ENCODE measurements at places on chromosomes 6 and 20. TPM values are rescaled to one million over a fixed set of nuclear protein-coding genes. Genes with fewer than 3 reads are reported as not detected.

Gene PRSS16
- total RNA-seq = not detected

Gene PAX1
- total RNA-seq = not detected

Gene CDH4
- under 0.01 TPM for total RNA-seq

Gene TRAPPC3L
- under 0.01 TPM for total RNA-seq

Gene PPDPF
- total RNA-seq = 13.0 TPM

Gene BMP7
- not detected for total RNA-seq

Gene KHDC1L
- not detected for total RNA-seq

Gene PTCHD4
- 2.9 TPM for total RNA-seq

Gene RNASET2
- total RNA-seq = 28.6 TPM

Gene COL9A3
- 0.97 TPM for total RNA-seq

Gene PDSS2
- total RNA-seq = 6.5 TPM

Gene ADGRF1
- total RNA-seq = not detected

Gene EYS
- 0.32 TPM for total RNA-seq

Gene ZNF391
- total RNA-seq = 0.76 TPM

Gene EPB41L1
- total RNA-seq = 4.9 TPM

Gene EGFL8
- 1.4 TPM for total RNA-seq
